ENCODE measurements at places on chromosomes 7 and 10.

DNA sequence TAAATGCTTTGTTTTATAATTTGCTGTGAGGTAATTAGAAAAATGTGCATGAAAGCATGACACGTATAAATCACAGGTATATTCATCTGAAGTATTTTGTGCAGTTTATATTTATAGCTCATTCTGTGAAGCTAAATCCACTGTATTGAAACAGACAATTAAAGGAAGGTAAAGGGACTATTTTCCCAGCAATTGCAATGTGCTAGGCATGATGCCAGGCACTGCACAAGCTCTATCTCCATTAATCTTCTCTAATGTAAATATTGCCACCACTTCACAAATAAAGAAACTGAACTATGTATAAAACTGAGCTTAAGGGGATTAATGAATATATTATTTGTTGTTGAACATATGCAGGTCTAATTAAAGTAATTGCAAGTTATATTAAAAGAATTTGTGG lies 1012.5 kb downstream of the NRG3 start:
- no peak for DNase-seq

- DNase-seq: peak; percentile 28
These were observed 50.9 kb downstream of the AASS start for GRCh38 chr7:122092964-122093797.

GRCh38 chr7:88775838-88776237 lies 16.3 kb downstream of the ZNF804B start:
- DNase-seq: no peak

DNA sequence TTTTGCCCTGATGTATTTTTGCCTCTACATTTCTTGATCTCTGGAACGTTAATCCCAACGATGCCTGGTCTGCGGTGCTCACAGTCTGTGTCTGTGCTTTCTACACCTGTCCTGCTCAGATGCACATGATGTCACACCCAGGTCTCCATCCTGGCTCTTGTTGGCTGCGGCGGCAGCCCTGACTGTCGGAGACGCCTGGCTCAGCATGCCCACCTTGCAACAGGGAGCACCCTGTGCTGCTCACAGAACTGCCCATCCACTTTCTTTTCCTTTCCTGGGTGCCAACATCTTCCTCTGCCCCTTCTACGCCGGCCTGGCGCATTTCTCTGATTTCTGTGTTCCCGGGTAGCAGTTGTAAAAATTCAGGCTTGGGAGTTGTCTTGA lies 106.2 kb downstream of the CUX1 start:
- no peak for DNase-seq

DNA sequence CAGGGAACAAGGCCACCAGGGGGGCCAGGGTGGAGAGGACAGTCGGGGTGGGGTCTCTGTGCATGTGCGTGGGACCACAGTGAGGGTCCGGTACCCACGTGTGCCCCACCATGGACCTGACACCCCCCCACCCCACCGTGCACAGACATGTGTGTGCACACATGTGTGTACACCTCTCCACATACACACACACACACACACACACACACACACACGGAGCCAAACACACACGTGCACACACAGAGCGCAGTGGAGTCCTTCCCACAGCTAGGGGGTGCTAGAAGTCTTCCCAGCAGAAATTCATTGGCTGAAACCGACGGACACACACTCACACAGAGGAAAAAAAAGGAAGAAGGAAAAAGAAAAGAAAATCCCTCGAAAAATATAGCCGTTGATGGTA lies 42.8 kb upstream of the GNA12 start:
- no peak for DNase-seq

DNA sequence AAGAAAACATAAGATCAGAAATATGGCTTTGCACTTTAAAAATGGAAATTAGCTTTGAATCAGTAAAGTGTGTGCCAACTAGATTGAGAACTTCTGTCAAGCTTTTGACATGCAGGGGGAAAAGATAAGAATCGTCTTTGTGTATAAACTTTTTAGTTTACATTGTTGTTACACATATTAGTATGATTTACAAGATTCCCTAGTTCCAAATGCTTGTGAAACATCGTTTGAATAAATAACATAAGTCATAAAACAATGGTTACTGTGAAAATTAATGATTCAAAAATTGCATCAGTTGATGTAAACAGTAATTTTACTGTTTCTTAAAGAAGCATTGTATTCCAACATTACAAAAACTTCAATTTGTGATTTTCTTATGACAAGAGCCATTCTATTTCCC lies 207.6 kb upstream of the MTPN start:
- no peak for DNase-seq

DNA sequence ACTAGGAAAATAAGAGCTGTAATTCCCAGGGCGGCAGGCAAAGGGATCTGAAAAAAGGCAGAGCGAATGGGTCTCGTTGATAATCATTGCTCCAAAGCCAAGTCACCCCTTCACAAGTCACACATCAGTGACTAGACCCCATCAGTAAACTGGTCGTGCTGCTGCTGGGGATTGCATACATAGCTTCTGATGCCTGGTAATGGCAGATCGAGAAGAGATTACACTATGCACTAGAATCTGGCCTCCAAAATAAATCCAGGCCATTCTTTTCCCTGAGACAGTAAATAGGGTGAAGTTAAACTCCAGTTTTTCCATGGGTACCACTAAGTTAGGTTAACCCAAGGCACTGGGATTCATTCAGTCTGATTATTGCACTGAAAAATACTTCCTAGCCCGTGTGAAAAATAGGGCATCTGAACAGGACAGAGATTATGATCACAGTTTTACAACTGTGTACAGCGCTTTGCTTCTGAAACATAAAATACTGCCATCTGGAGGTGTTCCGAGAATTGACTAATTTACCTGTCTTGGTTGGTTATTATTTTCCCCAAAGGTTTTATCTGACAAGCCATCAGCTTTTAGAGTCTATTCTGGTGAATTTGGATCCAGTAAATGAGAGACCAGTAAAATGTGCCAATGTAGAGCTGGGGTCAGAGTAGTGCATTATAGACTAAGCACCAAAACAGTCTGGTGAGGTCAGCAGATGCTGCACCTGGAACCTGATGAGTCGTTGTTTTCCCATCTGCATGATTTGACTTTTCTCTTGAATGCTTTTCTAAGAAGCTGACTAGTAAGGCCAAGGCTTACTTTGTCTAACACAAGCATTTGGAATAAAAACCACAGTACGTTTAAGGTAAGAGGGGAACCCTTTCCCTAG lies 82.9 kb upstream of the AFAP1L2 start:
- DNase-seq: no peak

DNA sequence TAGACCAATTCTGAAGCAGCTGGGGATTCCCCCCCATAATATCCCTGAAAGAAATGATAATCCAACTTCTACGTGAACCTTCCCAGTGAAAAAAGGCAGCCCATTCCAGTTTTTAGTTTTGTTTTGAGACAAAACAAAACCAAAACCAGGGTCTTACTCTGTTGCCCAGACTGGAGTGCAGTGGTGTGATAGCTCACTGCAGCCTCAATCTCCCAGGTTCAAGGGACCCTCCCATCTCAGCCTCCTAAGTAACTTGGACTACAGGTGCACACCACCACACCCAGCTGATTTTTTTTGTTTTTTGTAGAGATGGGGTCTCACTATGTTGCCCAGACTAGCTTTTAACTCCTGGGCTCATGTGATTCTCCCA lies 12.5 kb upstream of the ARPC1A start:
- no peak for DNase-seq

DNA sequence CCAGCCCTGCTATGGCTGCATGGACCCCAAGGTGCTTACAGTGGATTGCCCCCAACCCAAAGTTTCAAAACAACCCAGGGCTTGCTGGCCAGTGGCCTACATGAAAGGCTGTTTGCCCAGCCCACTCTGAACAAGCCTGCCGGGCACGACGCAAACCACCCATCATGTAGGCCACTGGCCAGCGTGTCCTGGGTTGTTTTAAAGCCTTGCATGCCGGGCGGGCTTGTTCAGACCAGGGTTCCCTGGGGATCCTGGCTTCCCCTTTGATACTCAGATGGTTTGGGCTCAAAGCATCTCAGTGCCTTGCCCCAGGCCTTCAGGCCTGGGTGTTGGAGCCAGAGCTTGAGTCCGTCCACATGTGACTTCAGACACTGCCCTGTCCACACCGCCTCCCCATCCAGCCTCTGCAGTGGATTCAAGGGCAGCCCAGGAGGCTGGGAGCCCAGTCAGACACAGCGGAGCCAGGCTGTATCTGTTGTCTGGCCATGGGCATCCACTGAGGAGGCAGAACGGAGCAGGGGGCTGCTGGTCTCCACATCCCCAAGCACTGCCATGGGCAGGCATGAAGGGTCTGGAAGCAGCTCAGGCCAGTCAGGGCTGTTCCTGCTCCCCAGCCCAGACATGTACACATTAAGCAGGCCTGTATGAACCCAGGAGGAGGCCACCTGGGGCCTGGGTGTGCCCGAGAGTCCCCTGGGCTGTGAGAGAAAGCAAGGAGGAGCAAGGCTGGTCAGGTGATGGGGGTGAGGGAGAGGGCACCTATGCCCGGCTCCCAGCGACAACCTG lies 4.0 kb upstream of the ADIRF start:
- peak; percentile 18 for DNase-seq

GRCh38 chr10:109467551-109467950 lies 455.8 kb downstream of the XPNPEP1 start:
- DNase-seq: no peak

- DNase-seq: no peak
These were observed 68.3 kb downstream of the GATA3 start for GRCh38 chr10:8122611-8123369.

DNA sequence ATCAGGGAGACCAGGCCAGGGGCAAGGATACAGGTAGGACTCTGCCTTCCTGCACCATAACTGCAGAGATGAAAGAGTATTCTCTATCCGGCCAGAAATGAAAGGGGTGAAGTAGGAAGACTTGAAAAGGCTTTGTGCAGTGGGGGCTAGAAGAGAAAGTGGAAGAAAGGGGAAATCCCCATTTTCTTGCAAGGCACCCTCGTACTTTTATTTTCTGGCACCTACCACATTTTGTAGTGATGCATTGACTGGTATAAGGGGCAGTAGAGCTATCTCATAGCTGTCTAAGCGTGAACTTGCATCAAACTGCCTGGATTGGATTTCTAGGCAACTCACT lies 752 bp upstream of the CAMK2G start:
- DNase-seq: no peak

- no peak for DNase-seq
These were observed 52.2 kb downstream of the FIGNL1 start for GRCh38 chr7:50397971-50398324.

- no peak for DNase-seq
These were observed 345.7 kb downstream of the THSD7A start for GRCh38 chr7:11486271-11486670.

GRCh38 chr7:28123752-28124151 lies 56.8 kb downstream of the JAZF1 start:
- no peak for DNase-seq

GRCh38 chr7:46215987-46216567 lies 295.0 kb upstream of the IGFBP3 start:
- no peak for DNase-seq

DNA sequence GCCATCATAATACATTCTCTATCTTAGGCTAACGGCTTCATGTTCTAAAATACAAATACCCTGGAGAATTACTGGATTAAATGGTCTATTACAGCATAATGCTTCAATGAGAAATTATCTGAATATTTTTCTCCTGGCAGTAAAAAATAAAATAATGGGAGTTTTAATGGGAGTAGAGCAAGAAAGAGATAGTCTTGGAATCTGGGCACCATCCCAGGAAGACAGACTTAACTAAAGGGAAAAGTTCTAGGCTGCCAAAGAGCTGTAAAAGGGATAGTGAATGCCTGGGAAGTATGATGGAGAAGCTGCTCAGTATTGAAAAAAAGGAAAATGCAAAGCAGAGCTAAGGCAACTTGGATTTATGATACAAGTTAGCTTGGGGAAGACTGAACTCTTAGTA lies 12.1 kb upstream of the SYPL1 start:
- no peak for DNase-seq

DNA sequence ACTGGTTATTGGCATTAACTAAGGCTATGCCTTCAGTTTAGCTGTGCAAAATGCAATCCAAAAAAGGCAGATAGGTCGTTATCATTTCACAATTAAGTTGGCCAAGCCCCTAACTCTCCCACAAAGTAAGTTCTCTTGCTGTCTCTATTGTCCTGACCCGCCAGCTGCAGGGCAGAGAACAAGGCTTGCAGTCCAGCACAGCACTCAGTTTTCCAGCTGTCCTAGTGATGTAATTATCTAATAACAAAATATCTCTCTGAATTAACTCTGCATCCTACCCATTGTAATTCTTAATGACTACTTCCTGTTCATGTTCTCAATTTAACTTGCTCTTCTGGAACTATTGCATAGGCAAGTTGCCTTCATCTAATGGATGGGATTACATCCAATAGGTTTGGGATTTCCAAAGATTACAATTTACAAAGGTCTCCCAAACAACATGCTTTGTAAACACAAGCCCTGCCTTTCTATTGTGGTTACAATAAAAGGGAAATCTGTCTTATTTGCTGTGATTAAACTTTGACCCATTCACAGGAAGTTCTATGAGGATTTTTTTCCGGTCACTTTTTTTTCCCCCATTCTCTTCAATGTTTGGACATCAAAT lies 55.2 kb downstream of the CDK6 start:
- no peak for DNase-seq

DNA sequence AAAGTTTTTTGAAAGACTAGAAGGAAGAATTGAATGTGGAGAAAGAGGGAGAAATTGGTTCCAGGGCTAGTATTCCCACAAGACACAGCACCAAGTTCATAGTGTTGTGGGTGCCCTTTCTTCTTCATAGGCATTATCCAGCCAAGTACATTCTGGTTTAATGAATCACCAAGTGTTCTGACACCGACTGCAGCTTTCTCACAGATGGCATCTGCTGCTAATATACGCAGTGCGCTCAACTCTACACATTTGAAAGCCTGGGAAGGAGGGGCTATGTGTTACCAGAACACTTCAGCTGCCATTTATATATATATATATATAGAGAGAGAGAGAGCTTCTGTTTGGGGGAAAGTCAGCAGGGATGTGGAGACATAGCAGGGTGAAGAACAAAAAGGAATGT lies 1168.4 kb downstream of the GATA3 start:
- DNase-seq: no peak

DNA sequence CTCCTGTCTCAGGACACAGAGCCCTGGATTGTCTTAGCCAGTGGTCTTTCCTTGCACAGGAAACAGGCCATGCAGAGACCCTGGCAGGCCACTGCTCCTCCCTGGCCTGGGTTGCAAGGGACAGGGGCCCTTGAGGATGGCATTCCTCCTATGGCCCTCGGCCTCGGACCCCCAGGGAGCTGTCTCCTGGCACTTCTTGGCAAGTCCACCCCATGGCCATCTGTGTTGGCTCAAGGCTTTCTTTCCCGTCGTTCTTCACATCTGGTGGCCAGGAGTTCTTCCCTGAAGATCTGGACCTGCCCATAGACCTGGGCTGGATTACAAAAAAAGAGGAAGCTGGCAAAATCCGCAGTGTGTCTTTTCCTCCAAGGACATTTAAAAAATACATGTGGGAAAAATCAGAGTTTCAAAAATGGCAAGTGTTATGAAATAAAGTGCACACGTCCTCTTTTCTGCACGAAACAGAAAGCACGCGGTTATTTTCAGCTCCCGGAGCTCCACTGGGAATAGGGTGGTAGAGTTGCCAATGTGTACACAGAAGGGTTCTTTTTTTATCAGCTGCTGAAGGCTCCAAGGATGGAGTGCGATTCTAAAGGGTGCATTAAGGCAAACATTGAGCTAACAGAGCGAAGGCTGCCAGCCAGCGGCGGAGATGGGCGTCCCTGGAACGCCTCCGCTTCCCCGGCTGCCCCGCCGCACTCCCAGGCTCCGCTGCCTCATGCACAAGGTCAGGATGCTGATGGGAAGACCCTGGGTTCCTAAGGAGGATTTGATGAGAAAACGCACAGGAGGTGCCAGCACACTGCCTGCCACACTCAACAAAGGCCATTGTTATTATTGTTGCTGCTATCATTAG lies 62.8 kb upstream of the FAM20C start:
- DNase-seq: no peak

Data from GM06990 (cell line).